Smooth muscle cell of the coronary artery (primary cell): ENCODE measurements at places on chromosomes 16 and 17. TPM values are rescaled to one million over a fixed set of nuclear protein-coding genes. Genes with fewer than 3 reads are reported as not detected.

Gene AHSP
- total RNA-seq: not detected in 2 replicates

Gene FGF11
- 2.6 and 5.4 TPM in 2 replicates for total RNA-seq

Gene C16orf74
- 0.82 and 6.0 TPM in 2 replicates for total RNA-seq

Gene CDH3
- under 0.01 and 0.15 TPM in 2 replicates for total RNA-seq

Gene PDILT
- total RNA-seq: not detected in 2 replicates

Gene DUXB
- not detected in 2 replicates for total RNA-seq

Gene NAGLU
- total RNA-seq: 23.8 and 24.6 TPM in 2 replicates

Gene BCL6B
- 0.30 and 0.47 TPM in 2 replicates for total RNA-seq

Gene DNAI2
- not detected in 2 replicates for total RNA-seq

Gene USP22
- 200 and 230 TPM in 2 replicates for total RNA-seq

Gene KRTAP9-6
- total RNA-seq: not detected in 2 replicates

Gene LRRC75A
- 0.82 and 0.83 TPM in 2 replicates for total RNA-seq

Gene PRKCB
- 0.23 and 1.4 TPM in 2 replicates for total RNA-seq

Gene TMEM88
- total RNA-seq: 0.23 TPM in 2 replicates

Gene PYDC1
- not detected in 2 replicates for total RNA-seq

Gene HSPB9
- total RNA-seq: not detected in 2 replicates

Gene TNFRSF13B
- not detected in 2 replicates for total RNA-seq

Gene SKAP1
- total RNA-seq: not detected in 2 replicates

Gene CIBAR2
- 0.15 TPM in 1 of 2 replicates, not detected in the other for total RNA-seq

Gene ZNF19
- 1.5 and 1.6 TPM in 2 replicates for total RNA-seq

Gene MYH8
- not detected in 2 replicates for total RNA-seq

Gene TNFRSF17
- total RNA-seq: 0.12 TPM in 1 of 2 replicates, not detected in the other

Gene PLA2G10
- total RNA-seq: not detected in 2 replicates

Gene NPIPB2
- total RNA-seq: 1.4 and 2.0 TPM in 2 replicates

Gene ADAD2
- total RNA-seq: not detected in 2 replicates

Gene KRT32
- not detected in 2 replicates for total RNA-seq

Gene C17orf107
- total RNA-seq: 2.1 and 7.4 TPM in 2 replicates

Gene IL34
- total RNA-seq: 5.2 and 8.4 TPM in 2 replicates

Gene SLC52A1
- 0.15 and 0.82 TPM in 2 replicates for total RNA-seq

Gene MT1M
- total RNA-seq: 2.0 and 9.5 TPM in 2 replicates

Gene KRTAP4-7
- total RNA-seq: not detected in 2 replicates

Gene KRTAP3-2
- total RNA-seq: not detected in 2 replicates

Gene P2RX1
- total RNA-seq: under 0.01 and 1.3 TPM in 2 replicates

Gene PLXDC1
- total RNA-seq: 0.23 and 16.8 TPM in 2 replicates

Gene TEN1
- total RNA-seq: 11.1 and 22.9 TPM in 2 replicates

Gene MED1
- total RNA-seq: 11.0 and 16.5 TPM in 2 replicates

Gene OMG
- total RNA-seq: 11.0 TPM in 1 of 2 replicates, not detected in the other

Gene SOCS1
- total RNA-seq: 0.70 and 1.1 TPM in 2 replicates

Gene CHST4
- not detected in 2 replicates for total RNA-seq

Gene ABI3
- total RNA-seq: 0.08 and 0.47 TPM in 2 replicates

Gene FZD2
- total RNA-seq: 12.8 and 15.1 TPM in 2 replicates

Gene CTRB1
- not detected in 2 replicates for total RNA-seq

Gene C17orf75
- total RNA-seq: 14.0 and 25.3 TPM in 2 replicates

Gene CMTM2
- total RNA-seq: not detected in 2 replicates

Gene PITPNM3
- 0.35 and 0.83 TPM in 2 replicates for total RNA-seq

Gene ESRP2
- total RNA-seq: under 0.01 TPM in 1 of 2 replicates, not detected in the other

Gene CLEC19A
- not detected in 2 replicates for total RNA-seq

Gene CYGB
- 3.8 and 20.4 TPM in 2 replicates for total RNA-seq

Gene ZFP3
- total RNA-seq: 0.47 and 0.90 TPM in 2 replicates
